ENCODE measurements at places on chromosomes 5 and 9.

- DNase-seq: no peak
These were observed 7.7 kb downstream of the PFN3 start for GRCh38 chr5:177392765-177393164.

GRCh38 chr5:41882765-41883164 lies 12.5 kb upstream of the OXCT1 start:
- no peak for DNase-seq

- no peak for DNase-seq
These were observed 4.6 kb downstream of the OBP2B start for GRCh38 chr9:133204335-133204992.

- DNase-seq: peak; percentile 55
These were observed 140.4 kb downstream of the AUH start for GRCh38 chr9:91221332-91221731.

GRCh38 chr9:113894166-113894565 lies 18.1 kb downstream of the ZNF618 start:
- no peak for DNase-seq

Measured in fibroblast of skin of scalp (primary cell).